ENCODE measurements at places on chromosomes 3 and 15.

GRCh38 chr3:64214381-64215018, 10.8 kb downstream of the PRICKLE2 start:
- DNase-seq: no peak

DNA sequence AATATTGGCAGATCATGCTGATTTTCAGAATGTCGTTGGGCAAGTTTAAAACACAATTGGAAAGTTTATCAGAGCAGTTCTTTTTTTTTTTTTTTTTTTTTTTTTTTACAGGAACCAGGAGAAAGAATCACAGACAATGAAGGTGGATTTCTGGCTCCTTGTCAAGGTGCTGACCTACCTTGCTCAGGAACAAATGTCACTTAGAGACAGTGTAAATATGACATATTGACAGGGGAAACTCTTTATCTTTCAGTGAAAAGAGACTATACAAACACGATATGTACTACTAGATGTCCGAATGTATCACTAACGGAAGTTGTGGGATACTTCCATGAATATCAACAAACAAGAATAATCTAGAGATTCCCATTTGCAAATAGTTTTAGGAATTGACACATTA, 237.3 kb downstream of the FMN1 start:
- no peak for DNase-seq

DNA sequence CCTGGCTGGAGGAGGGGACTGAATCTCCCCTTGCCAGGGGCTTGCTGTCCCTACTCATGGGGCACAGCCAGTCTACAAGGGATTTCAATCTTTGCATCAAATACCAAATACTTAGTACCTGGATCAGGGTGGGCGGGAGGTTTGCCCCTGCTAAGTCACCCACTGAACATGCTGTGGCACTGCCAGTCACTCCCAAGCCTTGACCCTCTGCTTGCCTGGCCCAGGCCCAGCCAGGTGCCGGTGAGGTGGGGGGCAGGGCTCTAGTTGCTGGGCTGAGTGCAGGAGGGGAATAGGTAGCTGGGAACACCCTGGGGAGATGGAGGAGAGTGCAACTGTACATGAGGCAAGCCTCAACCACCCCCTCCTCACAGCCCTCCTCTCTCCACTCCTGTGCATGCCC, 136.3 kb upstream of the LRTM1 start:
- DNase-seq: no peak

DNA sequence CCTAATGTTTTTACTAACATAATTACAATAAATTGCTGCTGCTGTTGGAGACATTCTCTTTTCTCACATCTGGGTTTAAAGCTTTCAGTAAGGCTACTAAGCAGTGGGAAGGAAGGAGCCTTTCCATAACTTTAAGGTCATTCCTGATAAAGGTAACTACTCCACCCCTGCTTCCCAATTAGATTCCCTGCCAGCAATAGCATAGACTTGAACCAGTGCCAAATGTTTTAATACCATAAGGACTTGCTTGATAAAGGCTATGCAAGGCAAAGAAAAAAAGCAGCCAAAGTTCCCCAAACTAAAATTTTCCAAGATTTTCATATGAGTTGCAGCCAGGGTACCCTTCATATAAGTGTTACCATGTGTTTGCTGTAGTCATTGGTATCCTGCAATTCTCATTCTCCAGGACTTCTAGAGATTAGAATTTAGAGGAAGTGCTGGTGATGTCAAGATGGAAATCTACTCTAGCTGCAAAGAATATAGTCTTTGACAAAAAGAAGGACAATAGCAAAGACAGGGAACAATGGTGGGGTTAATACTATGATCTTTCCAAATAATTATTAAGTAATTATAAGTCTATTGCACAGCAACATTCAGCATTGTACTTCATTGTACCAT, 106.1 kb downstream of the FILIP1L start:
- DNase-seq: no peak

DNA sequence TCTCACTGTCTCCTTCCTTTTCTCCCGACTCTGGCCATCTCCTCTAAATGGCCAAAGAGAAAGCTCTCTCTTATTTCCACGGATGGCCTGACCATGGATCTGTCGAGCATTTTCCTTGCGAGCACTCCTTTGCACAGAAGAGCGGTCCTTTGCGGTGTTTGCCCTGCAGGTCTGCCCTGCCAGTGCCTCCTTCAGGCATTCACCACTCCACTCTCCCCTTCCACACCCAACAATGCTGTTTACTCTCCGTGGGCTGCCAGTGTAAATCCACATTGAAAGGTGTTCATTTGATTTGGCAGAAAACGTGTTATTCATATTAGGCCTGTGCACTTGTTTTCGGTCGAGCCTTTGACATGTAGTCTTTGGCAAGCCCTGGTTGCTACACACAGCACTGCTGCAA, 49.6 kb downstream of the CACNA2D3 start:
- no peak for DNase-seq

DNA sequence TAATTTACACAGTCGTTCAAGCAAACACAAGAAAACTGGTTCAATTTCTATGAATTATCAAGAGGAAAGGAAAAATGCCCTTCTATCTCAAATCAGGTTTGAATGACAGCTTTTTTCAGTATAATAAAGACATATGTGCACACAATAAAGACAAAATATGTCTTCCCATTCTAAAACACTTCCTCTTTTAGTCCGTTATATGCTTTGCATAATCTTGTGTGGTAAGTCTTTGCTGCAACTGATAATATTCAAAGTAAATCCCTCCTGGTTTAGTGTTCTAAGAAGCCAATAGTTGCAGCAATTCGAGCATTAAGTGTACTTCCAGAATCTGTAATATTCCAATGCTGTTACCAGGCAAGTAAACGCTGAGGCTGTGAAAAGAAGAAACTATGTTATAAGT, 43.7 kb upstream of the MAPKBP1 start:
- DNase-seq: no peak

DNA sequence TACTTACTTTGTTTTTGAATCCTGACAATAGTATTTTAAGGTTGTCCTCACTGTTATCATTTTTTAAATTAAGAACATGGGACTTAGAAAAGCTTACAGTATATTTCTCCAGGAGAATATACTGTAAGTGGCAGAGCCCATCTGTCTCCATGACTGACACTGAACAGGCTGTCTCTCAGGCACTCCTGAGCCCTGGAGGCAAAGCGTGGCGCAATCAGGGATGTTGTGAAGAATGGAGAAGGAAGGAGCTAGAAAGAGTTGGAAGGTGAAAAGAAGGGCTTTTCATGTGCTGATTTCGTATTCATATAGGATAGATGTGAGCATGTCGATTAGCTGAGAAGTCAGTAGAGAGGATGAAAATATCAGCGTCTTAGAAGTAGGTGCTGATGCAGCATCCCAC, 41.5 kb downstream of the FGF12 start:
- DNase-seq: no peak

DNA sequence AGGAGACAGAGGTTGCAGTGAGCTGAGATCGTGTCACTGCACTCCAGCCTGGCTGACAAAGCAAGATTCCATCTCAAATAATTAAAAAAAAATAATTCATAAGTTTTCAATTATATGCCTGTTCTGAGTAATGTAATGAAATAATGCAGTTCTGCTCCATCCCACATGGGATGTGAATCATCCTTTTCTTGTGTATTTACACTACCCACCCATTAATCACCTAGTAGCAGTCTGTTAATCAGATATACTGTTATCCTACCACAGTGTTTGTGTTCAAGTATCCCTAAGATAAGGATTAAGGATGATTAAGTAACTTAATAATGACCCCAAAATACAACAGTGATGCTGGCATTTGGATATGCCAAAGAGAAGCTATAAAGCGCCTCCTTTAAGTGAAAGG, 38.8 kb downstream of the PIGB start:
- DNase-seq: no peak

GRCh38 chr3:66822186-66823008, 175.7 kb upstream of the KBTBD8 start:
- DNase-seq: peak; percentile 69

GRCh38 chr3:15794842-15795650, 2.7 kb downstream of the ANKRD28 start:
- no peak for DNase-seq

GRCh38 chr3:182904164-182904563, 76.2 kb downstream of the DCUN1D1 start:
- DNase-seq: no peak

GRCh38 chr3:58041182-58041825, 33.1 kb downstream of the FLNB start:
- no peak for DNase-seq

- DNase-seq: no peak
Observed at GRCh38 chr3:58006661-58007060, 1.6 kb upstream of the FLNB start.

DNA sequence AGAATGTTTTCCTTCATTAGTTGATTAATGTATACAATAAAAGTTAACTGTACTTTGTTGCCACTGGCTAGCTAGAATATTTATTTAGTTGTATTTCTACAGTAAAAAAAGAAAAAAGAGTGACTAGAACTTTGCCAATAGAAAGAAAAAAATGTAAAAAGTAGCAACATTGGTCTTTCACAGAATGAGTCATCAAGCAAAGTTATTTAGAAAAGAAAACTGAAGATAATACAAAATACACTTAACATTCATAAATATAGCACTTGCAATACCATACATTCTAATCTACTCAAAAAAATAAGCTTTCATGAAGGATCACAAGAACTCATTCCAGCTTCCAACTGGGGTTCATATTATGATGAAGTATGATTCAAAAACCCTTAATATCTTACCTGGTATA, 83.4 kb downstream of the AQR start:
- DNase-seq: no peak

DNA sequence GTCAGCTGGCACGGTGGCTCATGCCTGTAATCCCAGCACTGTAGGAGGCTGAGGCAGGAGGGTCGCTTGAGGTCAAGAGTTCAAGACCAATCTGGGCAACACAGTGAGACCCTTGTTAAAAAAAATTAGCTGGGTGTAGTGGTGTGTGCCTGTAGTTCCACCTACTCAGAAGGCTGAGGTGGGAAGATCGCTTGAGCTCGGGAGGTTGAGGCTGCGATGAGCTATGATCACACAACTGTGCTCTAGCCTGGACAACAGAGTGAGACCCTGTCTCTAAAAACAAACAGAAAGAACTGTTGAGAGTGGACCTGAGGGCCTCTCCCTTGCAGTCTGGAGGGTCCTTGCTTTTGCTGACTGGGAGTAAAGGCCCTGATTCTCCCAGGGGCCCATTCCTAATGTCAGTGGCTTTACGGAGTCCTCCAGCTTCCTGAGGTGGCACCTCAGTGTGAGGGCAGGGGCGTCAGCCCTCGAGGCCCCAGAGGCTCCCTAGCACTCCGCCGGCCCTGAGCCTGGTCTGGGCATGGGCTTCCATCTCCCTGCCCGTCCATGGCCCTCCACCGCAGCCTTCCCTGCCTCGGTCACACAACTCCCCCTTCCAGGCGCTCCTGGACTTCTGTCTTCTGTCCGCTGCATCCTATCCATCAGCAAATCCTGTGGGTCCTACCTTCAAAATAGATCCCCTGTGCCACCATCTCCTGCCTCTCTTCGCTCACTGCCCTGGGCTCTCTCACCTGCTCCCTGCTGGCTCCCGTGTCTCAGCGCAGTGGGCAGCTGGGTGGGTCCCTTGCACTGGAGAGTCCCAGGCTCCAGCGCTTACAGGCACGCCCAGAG, 19.0 kb downstream of the FBLN2 start:
- no peak for DNase-seq

GRCh38 chr3:41080141-41080540, 119.2 kb upstream of the CTNNB1 start:
- DNase-seq: no peak

DNA sequence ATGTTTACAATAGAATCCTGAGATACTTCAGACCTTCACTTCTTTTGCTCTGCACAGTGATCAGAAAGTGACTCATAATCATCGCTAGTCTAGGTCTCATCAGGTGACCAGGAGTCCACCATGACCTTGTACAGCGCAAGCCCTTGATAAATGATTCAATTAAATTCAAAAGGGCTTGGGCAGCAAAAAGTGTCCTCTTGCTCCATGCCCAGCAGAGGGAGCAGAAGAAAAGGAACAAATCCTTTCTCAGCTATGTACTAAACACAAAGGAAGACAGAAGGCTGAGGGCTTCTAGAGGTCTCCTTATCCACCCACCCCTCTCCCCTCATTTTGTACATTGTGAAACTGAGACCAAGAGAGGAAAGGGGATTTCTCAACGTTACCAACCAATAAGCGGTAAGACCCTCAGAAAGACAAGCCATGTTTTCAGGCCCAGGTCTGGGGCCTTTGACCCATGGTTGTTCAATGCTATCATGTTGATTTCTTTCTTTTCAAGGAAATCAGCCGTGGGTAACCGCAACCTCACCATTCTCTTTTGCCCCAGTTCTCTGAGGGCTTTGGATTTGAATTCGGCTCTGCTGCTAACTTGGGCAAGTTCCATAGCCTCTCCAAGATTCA, 74.8 kb downstream of the AQP9 start:
- DNase-seq: peak; percentile 54

DNA sequence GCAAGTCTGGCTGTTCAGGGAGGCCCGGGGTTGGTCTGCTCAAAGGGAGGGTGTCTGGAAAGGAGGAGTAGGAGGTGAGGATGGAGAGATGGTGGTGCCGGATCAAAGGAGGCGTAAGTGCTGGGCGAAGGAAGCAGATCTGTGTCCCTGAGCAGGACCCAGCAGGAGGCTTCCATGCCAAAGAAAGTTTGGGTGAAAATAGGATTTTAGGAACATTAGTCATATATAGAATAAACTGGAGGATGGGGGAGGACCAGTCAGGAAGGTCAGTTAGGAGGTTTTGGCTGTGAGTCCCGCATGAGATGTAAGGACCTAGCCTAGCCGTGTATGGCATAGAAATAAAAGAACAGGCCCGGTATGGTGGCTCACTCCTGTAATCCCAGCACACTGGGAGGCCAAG, 28.6 kb upstream of the VPS8 start:
- no peak for DNase-seq

DNA sequence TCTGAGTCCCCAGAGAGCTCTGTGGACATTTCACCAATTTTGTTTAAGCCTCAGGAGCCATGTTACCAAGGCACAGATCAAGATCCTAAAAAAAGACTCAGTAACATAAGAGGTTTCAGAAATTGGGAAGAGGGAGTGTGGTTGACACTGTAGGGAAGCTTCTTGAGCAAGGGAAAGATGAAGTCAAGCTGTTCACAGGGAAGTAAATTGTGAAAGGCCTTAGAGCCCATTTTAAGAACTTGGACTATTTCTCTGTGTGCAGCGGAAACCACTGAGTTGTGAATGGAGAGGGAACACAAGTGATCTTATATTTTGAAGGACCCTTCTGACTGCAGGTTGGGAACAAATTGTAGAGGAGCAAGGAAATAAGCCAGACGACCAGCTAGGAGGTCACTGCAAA, 18.7 kb downstream of the BCL2A1 start:
- DNase-seq: no peak

DNA sequence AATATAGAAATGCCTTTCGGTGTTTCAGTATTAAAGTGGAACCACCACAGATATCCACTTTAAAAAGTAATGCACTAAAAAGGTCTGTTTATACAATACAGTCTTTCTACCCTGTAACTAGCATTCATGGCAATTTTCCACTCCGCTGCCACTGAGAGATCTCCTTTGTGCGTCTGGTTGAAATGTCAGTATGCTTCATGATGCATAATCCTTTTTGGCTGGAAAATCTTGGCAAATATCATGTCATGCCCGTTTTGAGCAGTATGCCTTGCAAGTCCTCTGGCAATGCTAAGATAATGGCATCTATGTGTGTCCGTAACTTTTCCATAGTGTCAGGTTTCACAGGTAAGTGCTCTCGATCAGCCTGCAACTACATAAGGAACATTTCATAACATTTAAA, 30.8 kb upstream of the ARF4 start:
- no peak for DNase-seq
